Endothelial cell (in vitro differentiated cells): ENCODE measurements at places on chromosomes 11 and 22. TPM values are rescaled to one million over a fixed set of nuclear protein-coding genes. Genes with fewer than 3 reads are reported as not detected.
A peak's percentile ranks its signal among the peaks of the same experiment; 100 is the strongest.

Gene CYTH4
- total RNA-seq = 0.33 TPM

Gene SAA2
- not detected for total RNA-seq

DNA sequence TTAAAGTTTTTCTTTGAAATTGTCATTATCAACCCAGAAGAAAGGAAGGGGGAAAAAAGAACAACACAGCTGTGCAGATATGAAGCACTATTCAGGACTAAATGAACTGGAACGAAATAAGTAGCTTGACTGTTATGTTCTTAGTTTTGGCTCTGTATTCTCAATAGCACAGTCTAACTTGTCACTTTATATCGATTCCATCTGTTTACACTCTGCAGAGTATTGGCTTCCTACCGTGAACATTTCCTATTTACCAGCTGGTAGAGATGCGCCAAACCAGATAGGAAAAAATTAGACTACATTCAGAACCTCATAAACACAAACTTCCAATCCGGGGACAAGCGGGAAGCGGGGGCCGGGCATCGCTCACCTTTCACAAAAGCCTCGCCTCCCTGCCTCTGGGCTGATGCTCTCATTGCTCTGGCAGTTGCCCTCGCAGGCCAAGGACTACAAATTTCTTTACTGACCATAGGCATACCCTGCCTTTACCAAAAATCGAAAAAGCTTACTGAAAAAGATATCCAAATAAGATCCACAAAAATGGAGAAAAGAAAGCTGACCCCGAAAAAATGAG lies 66.2 kb downstream of the EFCAB6 start:
- DNase-seq = no peak
- no peaks in the 10 kb centered on the region for H3K4me1 ChIP-seq
- no peak overlapping the region for H3K27ac ChIP-seq
- H3K4me3 ChIP-seq = no peak overlapping the region
- H3K36me3 ChIP-seq = no peaks in the 10 kb centered on the region

GRCh38 chr11:10005955-10006525 lies 288.0 kb downstream of the SBF2 start:
- H3K4me1 ChIP-seq = peaks cover 11% of the 10 kb centered on the region
- peaks cover 3% of the 10 kb centered on the region for H3K27me3 ChIP-seq
- H3K27ac ChIP-seq = no peak overlapping the region

Gene BARX2
- 0.18 TPM for total RNA-seq

Gene SLC5A12
- total RNA-seq = 0.21 TPM

Gene PDE2A
- total RNA-seq = 65.9 TPM

DNA sequence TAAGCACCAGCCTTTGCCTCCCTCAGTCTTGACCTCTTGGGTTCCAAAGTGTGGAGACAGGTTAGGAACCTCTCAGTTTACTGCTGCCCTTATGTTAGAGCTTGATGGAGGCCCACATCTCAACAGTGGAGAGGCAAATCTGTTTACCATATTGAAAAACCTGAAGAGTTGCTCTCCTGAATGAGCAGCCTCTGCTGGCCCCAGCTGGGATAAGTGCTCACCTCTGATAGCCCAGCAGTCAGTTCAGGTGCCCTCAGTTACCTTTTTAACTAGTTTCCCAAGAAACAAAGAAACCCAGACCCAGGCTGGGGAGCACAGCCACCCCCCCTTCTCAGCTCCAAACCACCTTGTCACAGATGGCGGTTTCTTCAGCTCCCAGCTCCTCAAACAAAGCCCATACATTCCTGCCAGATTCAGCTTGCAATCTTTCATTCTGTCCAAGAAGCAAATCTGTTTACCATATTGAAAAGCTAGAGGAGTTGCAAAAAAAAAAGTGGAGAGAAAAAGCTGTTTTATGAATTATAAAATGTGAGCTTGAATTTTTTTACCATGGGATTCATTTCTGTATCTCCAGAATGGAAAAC lies 57.2 kb downstream of the PPFIBP2 start:
- H3K27ac ChIP-seq = no peak overlapping the region
- H3K27me3 ChIP-seq = peaks cover 9% of the 10 kb centered on the region
- H3K36me3 ChIP-seq = peaks cover 6% of the 10 kb centered on the region
- no peak for DNase-seq
- no peak overlapping the region for H3K4me3 ChIP-seq

GRCh38 chr22:41146573-41146972 lies 54.2 kb downstream of the EP300 start:
- no peaks in the 10 kb centered on the region for H3K4me1 ChIP-seq
- no peak overlapping the region for H3K27ac ChIP-seq
- peaks cover 61% of the 10 kb centered on the region for H3K36me3 ChIP-seq
- peak overlapping the region; percentile 69 for H3K4me3 ChIP-seq

Gene EFCAB6
- total RNA-seq = 0.69 TPM

DNA sequence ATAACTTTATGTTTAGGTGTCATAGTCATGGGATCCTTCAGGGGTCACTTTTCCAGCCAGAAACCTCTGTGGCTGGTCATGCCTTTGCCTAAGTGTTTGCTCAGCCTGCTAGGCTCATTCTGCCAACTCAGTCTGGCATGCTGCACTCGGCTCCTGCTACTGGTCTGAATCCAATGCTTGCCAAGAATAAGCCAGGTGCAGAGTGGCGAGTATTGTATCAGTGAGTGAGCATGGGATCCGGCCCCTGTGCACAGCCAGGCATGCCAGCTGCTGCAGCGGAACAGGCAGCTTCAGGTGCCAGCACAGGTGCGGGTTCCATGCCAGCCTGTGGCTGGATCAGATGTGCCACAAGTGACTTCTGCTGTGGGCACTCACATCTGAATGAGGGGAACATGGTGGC lies 1269.3 kb upstream of the CNTN5 start:
- H3K36me3 ChIP-seq = no peaks in the 10 kb centered on the region
- H3K27me3 ChIP-seq = no peaks in the 10 kb centered on the region
- H3K4me3 ChIP-seq = no peak overlapping the region
- no peak overlapping the region for H3K27ac ChIP-seq

Gene FAM111B
- total RNA-seq = 3.4 TPM

Gene OR10A2
- not detected for total RNA-seq

DNA sequence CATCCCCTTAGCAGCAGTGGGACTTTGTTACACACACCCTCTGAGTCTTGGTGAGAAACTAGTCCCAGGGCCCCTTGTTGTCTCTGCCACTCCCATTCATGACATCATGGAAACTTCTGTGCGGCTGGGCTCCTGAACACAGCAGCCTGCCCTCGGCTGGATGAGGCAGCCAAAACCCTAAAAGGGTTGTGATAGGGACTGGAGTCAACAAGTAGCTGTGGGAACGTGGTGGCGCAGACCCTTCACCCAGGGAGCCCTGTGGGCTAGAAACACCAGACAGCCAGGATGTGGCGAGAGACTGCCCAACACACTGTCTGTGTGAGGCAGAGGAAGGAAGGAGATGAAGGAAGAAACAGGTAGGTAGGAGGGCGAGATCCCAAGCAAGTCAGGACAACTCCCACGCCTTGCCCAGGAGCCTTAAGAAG lies 3.9 kb downstream of the CD3D start:
- no peaks in the 10 kb centered on the region for H3K36me3 ChIP-seq
- H3K27me3 ChIP-seq = peaks cover 4% of the 10 kb centered on the region
- no peak overlapping the region for H3K27ac ChIP-seq
- no peak for DNase-seq

Gene DRD4
- total RNA-seq = 0.33 TPM

Gene CDPF1
- 8.5 TPM for total RNA-seq

GRCh38 chr11:100730266-100730665 lies 43.2 kb downstream of the ARHGAP42 start:
- no peak for DNase-seq
- peaks cover 11% of the 10 kb centered on the region for H3K4me1 ChIP-seq
- H3K27ac ChIP-seq = no peak overlapping the region
- no peak overlapping the region for H3K4me3 ChIP-seq

Gene TCP11L1
- 26.2 TPM for total RNA-seq

Gene BBOX1
- total RNA-seq = not detected

DNA sequence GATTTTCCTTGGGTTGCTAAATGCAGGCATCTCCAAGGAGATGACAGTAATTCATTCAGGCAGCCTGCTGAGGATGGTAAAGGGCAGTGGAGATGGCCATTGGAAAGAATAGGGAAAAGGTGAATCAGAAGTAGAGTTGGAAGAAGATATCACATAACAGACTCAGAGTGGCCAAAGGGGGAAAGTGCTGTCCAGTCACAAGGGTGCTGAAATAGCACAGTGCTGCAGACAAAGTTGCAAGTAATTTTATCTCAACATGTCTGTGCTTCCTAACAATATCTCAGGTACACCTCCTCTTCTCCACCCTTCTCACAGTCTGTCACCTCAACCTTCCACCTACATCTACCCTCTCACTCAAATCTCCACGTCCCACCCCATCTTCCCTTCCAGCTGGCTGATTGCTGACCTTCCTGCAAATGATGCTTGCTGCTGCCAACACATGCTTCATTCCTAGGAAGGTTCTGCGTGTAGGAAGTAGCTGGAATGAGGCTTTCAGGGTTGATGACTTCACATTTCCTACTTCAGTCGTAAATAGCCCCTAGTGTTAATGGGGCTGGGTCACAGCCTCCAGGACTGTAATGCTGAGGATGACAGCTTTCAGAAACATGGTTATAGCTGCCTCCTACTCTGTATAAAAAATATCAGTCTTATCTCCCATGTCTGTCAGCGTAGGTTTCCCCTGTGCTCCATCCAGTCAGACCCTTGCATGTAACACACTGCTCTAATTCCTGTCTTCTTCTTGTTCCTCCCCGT lies 123.9 kb downstream of the CTNND1 start:
- no peak overlapping the region for H3K27ac ChIP-seq
- DNase-seq = peak; percentile 33
- no peaks in the 10 kb centered on the region for H3K4me1 ChIP-seq
- no peaks in the 10 kb centered on the region for H3K36me3 ChIP-seq

DNA sequence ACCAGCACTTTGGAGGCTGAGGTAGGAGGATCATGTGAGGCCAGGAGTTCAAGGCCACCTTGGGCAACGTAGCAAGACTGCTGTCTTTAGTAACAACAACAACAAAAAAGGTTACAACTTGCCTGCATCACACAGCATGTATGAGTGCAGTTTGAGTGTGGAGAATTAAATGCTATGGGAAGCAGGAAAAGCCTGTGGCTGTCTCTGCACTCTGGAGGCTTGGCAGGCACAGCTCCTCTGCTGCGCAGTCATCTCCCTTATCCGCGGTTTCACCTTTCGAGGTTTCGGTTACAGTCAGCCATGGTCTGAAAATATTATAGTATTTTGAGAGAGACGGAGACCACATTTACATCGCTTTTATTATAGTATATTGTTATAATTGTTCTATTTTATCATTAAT lies 2.9 kb downstream of the MICAL2 start:
- peaks cover 9% of the 10 kb centered on the region for H3K27me3 ChIP-seq
- H3K4me3 ChIP-seq = no peak overlapping the region
- H3K27ac ChIP-seq = no peak overlapping the region
- H3K36me3 ChIP-seq = peaks cover 5% of the 10 kb centered on the region
- DNase-seq = no peak

DNA sequence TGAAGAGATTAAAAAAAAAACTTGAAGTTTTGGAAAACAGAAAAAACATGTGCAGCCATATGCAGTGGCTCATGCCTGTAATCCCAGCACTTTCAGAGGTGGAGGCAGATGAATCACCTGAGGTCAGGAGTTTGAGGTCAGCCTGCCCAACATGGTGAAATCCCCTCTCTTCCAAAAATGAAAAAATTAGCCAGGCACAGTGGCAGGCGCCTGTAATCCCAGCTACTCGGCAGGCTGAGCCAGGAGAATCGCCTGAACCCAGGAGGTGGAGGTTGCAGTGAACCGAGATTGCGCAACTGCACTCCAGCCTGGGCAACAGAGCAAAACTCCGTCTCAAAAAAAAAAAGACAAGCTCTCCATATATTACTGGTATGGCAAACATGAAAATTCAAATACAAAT lies 7.6 kb downstream of the DLG2 start:
- no peak overlapping the region for H3K27ac ChIP-seq
- H3K27me3 ChIP-seq = peaks cover 2% of the 10 kb centered on the region
- no peak for DNase-seq
- H3K36me3 ChIP-seq = no peaks in the 10 kb centered on the region
- H3K4me1 ChIP-seq = no peaks in the 10 kb centered on the region

DNA sequence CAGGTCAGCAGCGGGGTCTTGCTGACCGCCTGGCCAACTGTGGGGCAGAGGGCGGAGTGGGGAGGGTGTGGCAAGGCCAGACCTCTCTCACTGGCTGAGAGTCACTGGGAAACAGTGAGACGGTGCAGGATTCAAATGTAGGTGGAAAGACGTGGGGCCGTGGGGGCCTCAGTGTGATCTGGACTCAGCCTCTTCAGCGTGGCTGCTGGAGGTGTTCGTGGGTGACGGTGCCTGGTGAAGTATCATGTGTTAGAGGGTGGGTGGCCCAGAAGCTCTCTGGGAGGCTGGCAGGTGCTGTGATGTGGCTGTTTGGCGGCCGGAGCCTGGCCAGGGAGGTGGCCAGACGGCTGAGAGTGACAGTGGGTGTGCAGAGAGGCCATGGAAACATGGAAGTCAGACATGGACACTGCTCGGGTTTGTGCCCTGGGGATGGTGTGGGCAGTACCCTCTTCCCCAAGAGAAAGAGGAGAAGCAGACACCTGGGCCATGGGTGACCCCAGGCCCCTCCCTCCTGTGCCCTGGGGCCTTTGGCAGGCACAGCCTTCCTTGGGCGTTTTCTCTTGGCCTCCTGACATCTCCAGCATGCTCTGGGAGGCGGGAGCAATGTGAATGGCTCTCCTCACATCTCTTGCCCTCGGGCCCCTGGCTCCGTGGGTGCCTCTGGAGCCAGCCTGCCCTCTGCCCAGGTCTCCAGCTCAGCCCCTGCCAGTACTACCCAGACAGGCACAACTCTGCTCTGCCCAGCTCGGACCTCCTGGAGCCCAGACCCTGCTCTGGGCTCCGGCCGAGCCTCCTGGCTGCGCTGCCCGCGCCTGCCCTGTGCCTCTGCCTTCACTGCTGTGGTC lies 10.1 kb upstream of the ACR start:
- H3K4me1 ChIP-seq = peaks cover 18% of the 10 kb centered on the region
- H3K4me3 ChIP-seq = peak overlapping the region; percentile 84
- H3K27ac ChIP-seq = peak overlapping the region; percentile 80
- DNase-seq = no peak

DNA sequence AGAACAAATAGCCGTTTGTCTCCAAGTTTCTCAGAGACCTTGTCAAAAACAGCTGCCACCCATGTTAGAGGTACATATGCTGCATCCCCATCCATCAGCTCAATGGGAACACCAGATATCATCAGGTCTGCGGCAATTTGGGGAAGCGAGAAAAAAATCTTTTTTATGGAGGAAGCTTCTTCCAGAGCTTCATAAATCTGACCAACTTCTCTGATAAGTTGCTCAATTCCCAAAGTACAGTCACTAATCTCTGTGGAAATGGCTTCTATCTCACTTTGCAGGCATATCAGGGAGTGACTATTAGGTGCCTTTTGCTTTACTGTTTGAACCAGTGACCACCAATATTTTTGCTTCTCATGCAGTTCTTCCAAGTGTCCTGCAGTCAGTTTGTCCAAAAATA lies 34.3 kb upstream of the MRPL17 start:
- no peak for DNase-seq
- H3K27me3 ChIP-seq = peaks cover 7% of the 10 kb centered on the region
- H3K4me3 ChIP-seq = no peak overlapping the region
- H3K36me3 ChIP-seq = peaks cover 7% of the 10 kb centered on the region
- H3K27ac ChIP-seq = no peak overlapping the region
